Thoracic aorta (tissue), 2 donors: ENCODE measurements at places on chromosomes 16 and 17. TPM values are rescaled to one million over a fixed set of nuclear protein-coding genes. Genes with fewer than 3 reads are reported as not detected.

DNA sequence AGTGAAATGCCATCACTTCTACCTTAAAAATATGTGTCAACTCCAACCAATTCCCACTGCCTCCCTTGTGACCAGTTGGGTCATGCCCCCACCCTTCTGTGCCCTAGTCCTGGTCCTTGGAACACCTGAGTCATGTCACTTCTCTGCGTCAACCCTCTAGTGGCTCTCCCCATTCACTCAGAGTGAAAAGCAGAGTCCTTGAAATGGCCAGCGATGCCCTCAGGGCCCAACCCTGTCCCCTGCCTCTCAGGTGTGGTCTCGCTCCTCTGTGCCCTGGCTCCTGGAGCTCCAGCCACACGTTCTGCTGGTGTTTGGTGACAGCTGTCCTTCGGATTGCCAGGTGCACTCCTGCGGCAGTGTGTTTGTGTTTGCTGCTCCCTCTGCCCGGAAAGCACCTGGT is 89.2 kb downstream of the SPECC1 start:
- no peak for DNase-seq

DNA sequence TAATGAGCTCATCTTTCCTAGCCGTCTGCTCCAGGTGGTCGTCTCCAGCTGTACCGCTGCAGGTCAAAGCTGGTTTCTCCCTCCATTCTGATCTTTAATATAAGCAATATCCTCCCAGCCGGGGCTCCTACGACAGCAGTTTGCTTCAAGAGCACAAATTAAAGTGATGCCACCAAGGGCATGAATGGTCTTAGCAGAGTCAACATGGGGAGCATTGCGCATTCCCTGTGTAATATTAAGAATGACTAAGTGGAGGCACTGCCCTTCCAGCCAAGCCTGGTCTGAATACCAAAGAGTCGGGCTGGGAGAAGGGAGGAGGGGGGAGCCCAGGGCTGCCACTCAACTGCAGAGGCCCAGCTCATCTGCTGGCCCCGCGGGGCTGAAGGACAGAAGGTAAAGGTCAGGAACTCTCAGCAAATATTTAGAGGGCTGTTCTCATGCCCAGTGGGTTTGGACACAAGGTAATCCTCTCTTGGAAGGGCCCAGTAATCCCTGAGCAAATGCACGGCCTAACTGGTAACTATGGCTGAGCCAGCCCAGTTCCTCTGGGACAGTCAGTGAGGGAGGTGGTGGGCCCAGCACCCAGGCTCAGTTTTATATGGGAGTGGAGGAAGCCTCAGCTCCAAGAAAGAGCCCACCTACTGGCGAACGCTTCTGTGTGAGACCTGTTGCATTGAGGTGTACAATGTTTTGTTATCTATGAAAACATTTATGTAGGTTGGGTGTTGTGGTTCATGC is 121.2 kb downstream of the IRX3 start:
- no peak for DNase-seq

- no peak for DNase-seq
Measured at GRCh38 chr17:6380915-6381438, 53.9 kb downstream of the AIPL1 start.

The BCL6B gene
- 5.7 TPM for total RNA-seq

- DNase-seq, result no peak
Measured at GRCh38 chr16:84052071-84052622, 9.6 kb upstream of the SLC38A8 start.

GRCh38 chr17:78412403-78412802 is 34.0 kb downstream of the PGS1 start:
- DNase-seq, result no peak

DNA sequence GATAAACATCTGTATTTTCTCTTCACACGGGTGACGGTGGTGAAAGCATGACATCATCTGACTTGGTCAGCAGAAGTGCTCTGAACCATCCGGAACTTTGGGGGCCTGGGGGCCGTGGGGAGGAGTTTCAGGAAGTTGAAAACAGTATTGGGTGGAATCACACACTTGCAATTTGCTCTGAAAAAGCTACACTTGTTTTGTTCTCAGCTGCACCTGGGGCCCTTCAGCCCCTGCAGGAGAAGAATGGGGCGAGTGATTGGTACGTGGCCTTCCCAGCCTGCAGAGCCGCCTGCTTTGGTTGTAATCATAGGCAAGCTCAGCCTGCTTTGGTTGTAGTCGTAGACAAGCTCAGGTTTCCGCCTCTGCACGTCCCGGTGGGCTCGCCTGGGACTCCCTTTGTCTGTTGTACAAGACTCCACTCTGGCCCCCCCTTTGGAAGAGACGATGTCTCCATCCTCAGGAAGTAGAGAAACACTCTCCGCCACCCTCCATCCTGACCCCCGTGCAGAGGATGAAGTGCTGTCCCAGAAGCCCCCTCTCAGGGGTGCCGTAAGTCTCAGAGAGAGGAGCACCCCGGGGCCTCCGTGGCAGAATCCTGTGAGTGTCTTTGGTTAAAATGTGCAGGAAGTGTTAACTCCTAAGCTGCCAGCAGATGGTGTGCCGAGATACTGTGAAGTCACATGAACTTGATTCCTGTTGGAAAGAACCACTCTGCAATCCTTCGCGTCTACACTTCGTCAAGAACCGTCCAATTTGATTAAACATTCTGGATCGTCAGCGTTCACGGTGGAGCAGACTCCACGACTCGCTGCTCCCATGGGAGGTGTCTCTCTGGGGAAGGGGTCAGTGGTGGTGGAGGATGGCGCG is 5.4 kb downstream of the BANP start:
- no peak for DNase-seq

The ABCC6 gene
- total RNA-seq, result 1.5 TPM
